ENCODE measurements at places on chromosomes 5 and 9.

GRCh38 chr9:120936011-120936763 is 9.6 kb upstream of the TRAF1 start:
- peak; percentile 82 for DNase-seq

GRCh38 chr9:113644321-113644720 is 180.8 kb downstream of the RGS3 start:
- no peak for DNase-seq

GRCh38 chr5:181222630-181223057 is 437 bp upstream of the TRIM41 start:
- DNase-seq: no peak

DNA sequence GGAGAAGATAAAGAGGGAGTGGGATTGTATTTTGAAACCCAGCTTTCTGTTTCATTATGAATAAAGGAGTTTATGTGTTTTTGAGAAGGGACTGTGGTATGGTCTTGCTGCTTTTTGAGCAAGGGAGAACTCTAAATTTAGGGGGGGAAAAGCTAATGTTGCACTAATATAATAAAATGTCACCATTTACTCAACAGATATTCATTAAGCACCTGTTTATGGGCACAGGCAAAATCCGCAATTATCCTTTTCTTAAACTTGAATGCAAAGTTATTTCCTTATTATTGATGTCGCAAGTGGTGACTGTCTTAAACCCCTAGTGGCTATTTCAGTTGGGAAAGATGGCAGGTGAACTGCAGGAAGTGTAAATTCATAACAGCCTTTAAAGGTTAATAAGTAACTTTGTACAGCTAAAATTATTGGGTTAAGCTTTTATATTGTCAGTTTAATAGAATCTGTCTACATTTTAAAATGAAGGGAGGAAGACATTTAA is 1.5 kb downstream of the CDC42SE2 start:
- DNase-seq: peak; percentile 57

DNA sequence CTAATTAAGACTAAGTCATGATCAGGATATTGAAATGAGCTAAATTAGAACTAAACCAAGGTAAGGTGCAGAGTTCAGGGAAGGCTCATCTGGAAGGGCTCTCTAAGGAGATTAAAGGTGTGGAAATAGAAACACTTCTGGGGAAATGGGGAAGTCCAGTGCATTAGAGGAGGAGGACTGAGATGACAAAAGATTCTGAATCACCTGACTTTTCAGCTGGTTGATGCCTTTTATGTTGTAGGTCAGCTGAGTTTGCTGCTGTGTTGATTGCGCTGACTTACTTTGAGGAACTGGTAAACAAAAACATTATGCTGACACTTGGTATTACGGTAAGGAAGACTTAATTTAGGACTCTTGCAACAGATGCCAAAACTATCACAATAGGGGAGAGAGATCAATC is 23.8 kb downstream of the IFNA5 start:
- no peak for DNase-seq

GRCh38 chr5:36680066-36680465 is 73.7 kb downstream of the SLC1A3 start:
- no peak for DNase-seq

DNA sequence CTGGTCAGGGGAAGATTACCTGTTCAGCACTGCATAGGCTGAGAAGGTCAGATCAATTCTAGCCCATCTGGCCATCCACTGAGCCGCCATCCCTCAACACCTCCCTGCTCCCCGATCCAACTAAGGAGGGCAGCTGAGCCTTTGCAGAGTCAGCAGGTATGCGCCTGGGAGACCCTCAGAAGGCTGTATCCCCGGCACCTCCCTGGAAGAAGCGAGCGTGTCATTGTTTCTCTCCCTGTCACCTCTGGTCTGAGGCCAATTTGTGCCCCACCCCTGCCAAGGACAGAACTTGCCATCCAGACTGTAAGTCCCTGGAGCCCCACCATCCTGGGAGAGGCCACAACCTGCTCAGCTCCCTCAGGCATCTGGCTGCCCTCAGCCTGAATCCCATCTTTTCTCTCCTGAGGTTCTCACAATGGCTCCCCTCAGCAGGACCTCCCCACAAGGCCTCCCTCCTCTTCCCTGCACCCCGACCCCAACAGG is 2.6 kb downstream of the CLTB start:
- DNase-seq: no peak

- no peak for DNase-seq
These were observed 588.8 kb downstream of the BNC2 start for GRCh38 chr9:16281707-16282106.

GRCh38 chr9:93918061-93918460 is 37.1 kb downstream of the BARX1 start:
- DNase-seq: no peak

GRCh38 chr5:78756858-78757257 is 108.3 kb upstream of the LHFPL2 start:
- no peak for DNase-seq

GRCh38 chr9:101477214-101477613 is 41.6 kb upstream of the ALDOB start:
- DNase-seq: no peak

DNA sequence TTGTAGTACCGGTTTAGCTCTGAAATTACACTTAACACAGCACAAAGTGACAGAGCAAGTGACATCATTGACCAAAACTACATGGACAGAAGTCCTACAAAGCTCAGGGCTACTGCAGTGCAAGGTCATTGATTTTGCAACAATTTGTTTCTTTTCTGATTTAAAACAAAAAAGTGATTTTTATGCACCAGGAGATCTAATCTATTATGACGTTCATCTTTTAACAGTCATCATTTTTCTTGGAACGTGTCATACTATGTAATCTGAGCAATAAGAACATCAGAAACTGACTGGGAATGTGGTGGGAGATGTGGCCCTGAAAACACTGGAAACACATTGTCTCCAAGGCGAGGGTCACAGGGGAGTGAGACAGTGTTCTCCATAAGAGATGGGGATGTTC is 17.4 kb upstream of the ZFAND5 start:
- DNase-seq: no peak

- DNase-seq: no peak
These were observed 1.2 kb downstream of the FBXO10 start for GRCh38 chr9:37575001-37575400.

- DNase-seq: no peak
These were observed 326.8 kb downstream of the BNC2 start for GRCh38 chr9:16543686-16544085.

- no peak for DNase-seq
These were observed 13.9 kb downstream of the DYNC2I2 start for GRCh38 chr9:128642675-128643245.
